ENCODE measurements at places on chromosomes 4 and X.
A peak's percentile ranks its signal among the peaks of the same experiment; 100 is the strongest.

- DNase-seq = no peak
Measured at GRCh38 chrX:139801397-139801813, 93.4 kb upstream of the MCF2 start.

- peak; percentile 31 for DNase-seq
Measured at GRCh38 chrX:153400146-153401132, 711 bp downstream of the PNMA6E start.

- DNase-seq = no peak
Measured at GRCh38 chrX:98405376-98405775, 1521.7 kb downstream of the RPA4 start.

DNA sequence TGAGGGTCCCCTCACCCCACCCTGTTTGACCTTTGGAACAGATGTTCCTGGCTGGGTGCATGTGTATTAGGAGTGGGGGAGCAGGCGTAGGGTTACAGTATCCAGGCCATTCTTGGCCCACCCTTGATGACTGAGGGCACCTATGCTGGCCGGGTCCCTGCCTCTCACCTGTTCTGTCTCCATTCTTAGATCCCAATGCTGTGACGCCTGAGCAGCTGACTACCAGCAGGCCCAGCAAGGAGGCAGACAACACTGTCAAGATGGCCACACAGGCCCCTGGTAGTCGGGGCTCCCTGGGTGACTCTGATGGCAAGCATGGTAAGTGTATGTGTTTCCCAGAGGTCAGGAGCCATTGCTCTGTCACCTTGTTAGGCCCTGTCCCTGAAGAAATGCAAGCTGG, 10.9 kb downstream of the EFNB1 start:
- DNase-seq = no peak

DNA sequence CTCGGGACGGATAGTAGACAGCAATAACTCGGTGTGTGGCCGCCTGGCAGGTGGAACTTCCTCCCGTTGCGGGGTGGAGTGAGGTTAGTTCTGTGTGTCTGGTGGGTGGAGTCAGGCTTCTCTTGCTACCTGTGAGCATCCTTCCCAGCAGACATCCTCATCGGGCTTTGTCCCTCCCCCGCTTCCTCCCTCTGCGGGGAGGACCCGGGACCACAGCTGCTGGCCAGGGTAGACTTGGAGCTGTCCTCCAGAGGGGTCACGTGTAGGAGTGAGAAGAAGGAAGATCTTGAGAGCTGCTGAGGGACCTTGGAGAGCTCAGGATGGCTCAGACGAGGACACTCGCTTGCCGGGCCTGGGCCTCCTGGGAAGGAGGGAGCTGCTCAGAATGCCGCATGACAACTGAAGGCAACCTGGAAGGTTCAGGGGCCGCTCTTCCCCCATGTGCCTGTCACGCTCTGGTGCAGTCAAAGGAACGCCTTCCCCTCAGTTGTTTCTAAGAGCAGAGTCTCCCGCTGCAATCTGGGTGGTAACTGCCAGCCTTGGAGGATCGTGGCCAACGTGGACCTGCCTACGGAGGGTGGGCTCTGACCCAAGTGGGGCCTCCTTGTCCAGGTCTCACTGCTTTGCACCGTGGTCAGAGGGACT, 5.7 kb upstream of the MSANTD1 start:
- peak; percentile 8 for DNase-seq

DNA sequence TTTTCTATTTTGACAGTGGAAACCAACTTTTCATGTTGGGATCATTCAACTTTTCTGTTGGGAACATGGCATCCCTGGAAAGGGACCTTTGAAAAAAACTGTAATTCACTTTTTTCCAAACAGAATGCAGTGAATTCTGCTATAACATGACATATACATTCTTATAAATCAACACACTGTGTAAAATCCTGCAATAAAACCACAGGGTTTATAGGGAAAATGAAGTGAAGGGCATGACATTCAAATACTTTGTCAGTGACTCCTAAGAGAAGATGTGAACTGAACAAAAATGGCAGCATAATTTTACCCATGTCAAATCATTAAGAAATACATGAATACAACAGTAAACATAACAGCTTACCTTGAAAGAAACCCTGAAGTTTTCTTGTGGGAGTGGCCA, 264.5 kb upstream of the ANKRD50 start:
- no peak for DNase-seq

GRCh38 chr4:8029689-8030088, 90.0 kb upstream of the AFAP1 start:
- no peak for DNase-seq

- no peak for DNase-seq
Measured at GRCh38 chr4:101911616-101912015, 121.1 kb downstream of the BANK1 start.

GRCh38 chr4:110231869-110232268, 33.5 kb upstream of the ELOVL6 start:
- no peak for DNase-seq

- DNase-seq = no peak
Measured at GRCh38 chr4:150211799-150212445, 133.7 kb downstream of the DCLK2 start.

DNA sequence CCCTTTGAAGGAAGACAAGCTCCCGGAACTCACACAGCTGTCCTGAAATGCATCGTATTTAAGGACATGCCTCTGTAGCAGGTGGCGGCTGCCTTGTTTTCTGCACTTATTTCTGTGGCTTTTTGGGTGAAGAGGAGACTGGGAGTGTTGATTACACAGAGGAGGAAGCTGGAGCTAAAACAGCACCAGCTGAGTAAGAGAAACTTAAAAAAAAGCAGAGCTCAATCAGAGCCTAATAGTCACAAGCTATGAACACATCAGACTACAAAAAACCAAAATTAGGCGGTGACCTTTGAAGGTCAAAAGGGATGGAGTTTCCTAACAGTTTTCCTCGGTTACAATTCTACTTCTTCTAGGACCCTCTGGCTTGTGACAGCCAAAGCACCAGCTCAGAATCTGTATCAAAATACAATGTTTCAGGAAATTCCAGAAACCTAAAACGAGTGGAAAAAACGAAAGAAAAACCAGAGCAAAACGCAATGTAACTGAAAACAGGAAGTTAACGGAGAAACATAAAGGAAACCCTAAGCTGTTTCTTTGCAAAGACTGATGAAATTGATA, 13.5 kb downstream of the PRKX start:
- peak; percentile 29 for DNase-seq

DNA sequence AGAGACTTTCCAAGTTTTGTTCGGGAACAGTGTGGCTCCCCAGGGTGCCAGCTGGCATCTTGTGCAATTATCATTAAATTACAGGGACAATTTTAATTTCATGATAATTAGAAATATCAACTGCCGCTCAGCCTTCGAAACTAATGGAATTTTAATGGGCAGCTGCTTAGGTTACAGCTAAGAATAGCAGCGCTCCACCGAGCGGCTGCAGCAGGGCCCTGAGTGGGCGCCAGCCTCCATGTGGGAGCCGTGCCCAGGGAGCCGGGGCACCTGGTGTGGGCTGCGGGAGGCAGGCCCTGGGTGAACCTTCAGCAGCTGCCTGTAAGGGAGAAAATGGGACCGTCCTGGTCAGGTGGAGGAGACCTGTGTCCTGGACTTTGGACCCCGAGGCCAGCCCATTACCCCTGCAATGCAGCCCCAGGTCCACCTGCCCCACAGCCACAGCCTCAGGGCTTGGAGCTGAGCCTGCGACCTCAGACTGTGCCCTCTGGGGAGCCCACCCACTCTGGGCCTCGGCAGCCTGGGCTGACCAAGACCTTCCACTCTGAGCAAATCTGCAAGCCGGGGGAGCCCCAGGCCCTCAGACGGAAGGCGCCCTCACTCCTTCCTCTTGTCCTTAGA, 21.1 kb downstream of the MSANTD1 start:
- no peak for DNase-seq

- DNase-seq = no peak
Measured at GRCh38 chr4:7210824-7211223, 18.5 kb downstream of the SORCS2 start.

GRCh38 chr4:1195109-1195671, 22.8 kb upstream of the SPON2 start:
- no peak for DNase-seq

DNA sequence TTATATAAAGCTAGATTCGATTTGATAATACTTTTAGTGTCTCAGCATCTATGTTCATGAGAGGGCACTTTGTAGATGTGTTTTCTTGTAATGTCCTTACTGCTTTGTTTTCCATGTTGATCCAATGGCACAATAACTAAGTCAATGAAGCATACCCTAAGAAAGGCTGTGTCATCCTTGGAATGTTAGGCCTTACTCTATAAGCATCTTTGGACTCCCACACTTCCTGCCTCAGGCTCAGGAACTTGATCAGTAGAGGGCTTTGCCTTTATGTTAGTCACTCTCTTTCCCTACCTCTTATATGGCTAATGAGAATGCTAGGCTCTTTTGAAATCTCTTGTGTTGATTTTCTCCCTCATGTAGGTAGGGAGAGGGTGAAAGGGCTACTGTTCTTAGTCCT, 33.2 kb upstream of the EDA2R start:
- no peak for DNase-seq

DNA sequence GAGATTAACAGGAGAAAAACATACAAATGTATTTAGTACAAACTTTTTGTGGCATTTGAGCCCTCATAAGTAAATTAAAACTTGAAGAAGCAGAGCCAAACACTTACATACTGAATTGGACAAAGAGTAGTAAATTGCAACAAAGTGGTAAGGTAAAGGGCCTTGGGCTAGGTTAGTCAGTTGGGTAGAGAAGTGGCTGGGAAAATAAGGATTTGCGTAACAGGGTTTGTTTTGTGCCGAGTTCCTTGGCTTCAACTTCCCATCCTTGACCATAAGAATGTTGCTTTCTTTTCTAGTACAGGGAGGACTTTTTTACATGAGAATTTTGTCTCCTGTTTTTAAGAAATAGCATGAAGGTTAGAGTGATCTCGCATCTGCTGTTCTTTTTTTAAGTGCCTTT, 33.3 kb upstream of the DSPP start:
- DNase-seq = no peak

GRCh38 chr4:84750960-84751283, 168.0 kb downstream of the CDS1 start:
- DNase-seq = no peak

- no peak for DNase-seq
Measured at GRCh38 chr4:41213625-41214135, 662 bp downstream of the APBB2 start.

DNA sequence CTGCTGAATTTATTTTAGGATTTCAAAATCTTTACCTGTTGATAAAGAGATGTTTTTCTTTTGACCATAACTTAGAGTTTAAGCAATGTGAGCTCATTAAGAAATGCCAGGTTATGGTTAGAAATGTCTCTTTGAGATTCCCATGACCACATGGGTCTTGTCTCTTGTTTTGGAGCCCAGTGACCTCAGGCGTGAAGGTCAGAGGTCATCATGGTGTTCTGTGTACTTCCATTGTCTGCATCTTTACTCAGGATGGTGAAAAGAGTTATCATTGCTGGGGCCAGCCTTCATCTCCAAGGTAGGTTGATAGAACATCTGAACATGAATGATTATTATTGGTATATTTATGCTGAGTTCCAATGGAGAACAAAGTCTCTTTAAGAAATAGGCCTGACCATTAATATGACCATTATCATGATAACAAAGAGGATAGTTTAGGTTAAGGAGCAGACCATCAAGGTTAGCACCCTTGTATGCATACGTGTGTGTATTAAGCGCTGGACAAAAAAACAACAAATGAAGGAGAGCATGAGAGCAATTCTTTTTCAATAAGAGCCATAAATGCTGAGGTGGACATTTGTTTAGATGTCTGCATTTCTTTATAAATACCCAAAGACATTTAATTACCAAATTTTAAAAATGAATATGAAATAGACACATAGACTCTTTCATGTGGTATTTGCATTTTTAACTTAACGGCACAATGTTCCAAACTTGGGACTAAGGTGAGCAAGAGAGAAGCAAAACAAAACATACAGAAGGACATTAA, 120.6 kb upstream of the PAQR3 start:
- no peak for DNase-seq

- no peak for DNase-seq
Measured at GRCh38 chrX:149495573-149496071, 9.5 kb downstream of the IDS start.

DNA sequence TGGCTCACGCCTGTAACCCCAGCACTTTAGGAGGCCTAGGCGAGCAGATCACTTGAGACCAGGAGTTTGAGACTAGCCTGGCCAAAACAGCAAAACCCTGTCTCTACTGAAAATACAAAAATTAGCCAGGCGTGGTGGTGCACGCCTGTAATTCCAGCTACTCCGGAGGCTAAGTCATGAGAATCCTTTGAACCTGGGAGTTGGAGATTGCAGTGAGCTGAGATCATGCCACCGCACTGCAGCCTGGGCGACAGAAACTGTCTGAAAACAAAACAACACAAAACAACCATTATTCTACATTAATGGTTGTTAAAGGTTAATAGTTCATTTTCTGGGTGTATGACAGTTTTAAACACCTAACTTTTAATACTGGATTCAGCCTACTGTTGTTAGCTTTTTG, 1.6 kb upstream of the SMARCA5 start:
- no peak for DNase-seq

- DNase-seq = no peak
Measured at GRCh38 chr4:113020966-113021365, 28.5 kb upstream of the ANK2 start.

- DNase-seq = no peak
Measured at GRCh38 chrX:1601768-1602085, 10.3 kb downstream of the AKAP17A start.
